ENCODE measurements at places on chromosomes 7 and 10.

DNA sequence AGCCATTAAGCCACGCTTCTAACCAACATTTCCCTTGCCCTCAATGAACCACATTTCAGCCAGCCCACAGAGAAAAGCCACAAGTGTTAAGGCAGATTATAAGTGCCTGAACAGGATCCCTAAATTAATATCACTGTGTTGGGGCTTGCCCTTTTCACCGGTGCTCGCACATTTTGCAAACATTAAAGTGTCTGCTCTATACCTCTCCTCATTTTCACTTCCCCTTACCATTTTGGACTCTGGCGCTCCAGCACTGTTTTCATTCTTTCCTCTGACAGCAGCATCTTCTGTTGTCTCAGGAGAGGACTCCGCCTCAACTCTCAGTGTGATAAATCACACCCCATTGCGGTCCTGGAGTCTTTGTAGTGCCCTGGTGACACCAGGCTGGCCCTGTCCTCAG lies 274.2 kb downstream of the BAMBI start:
- DNase-seq = no peak

DNA sequence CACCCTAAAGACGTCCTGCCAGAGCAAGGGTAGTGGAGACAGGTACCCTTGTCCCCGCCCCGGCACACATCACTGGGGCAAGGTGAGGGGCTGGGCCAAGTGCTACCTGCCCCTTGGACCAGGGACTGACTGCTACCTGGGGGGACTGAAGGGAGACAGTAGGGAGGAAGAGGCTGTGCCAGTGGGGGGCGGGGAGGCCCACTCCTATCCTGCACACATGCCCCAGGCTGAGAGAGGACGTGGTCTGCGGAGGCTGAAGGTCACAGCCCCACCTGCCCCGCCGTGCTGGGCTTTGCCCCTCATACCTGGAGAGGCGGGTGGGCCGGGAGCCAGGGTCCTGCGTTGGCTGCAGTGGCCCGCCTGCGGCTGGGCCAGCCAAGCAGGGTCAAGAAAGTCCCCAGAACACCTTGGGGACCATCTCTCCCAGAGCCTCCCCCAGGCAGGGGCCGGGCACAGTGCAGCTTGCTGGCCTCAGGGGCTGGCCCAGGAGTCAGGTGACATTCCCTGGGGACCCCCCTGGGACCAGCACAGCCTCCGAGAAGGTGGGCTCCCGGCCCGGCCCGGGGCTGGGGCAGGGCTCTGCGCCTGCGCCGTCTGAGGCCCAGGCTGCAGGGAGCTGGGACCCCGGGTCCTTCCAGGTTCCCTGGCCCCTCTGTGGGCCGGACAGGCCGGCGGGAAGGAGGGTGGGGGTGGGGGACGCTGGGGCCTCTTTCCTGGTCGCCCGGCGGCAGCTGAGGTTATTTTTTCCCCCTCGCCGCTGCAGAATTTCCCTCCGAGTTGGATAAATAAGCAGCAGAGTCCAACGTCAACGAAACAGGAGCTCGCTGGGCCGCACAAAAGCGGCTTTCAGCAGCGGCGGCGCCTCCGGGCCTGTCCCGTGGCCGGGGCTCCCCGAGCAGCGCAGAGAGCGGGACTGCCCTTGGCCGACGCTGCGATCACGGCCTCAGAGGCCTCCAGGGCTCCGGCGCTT lies 9.8 kb upstream of the FZD9 start:
- no peak for DNase-seq

DNA sequence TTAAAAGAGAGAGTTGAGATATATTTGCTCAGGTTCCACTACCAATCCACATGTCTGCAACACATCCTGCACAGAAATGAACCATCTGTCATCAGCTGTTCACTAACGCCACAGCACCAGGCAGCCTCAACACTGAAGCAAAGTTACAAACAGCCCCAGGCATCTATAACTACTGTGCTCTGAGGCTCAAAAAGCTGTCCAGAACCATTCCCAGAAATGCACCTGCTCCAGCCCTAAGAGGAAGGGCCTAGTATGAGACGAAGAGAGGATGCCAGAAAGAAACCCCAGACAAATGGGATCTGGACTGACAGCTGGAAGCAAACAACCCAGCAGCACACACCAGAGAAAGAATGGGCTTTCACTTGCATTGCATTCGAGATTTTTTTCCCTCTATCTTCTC lies 159.3 kb downstream of the ELMO1 start:
- DNase-seq = no peak

DNA sequence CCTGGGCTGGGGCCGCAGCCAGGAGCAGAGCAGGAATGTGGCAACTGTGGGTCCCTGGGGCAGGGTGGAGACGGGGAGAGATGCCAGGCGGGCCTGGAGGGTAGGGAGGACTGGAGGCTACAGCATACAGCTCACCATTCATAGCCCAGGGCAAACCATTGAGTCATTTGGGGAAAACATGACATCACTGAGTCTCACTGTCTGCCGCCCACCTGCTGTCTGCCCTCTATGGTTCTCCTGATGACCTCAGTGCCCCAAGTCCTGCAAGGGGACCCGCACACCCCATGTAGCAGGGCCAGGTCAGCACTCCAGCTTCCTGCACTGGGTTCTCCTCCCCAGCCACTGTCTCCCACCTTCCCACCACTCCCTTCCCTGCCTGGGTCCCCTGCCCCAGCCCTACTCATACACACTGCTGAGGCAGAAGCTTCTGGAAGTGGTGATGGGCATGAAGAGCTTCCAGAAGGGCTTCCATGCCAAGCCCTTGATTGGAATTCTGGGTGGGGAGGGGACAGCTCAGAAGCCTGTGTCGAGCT lies 10.4 kb downstream of the CHST3 start:
- DNase-seq = peak; percentile 31

DNA sequence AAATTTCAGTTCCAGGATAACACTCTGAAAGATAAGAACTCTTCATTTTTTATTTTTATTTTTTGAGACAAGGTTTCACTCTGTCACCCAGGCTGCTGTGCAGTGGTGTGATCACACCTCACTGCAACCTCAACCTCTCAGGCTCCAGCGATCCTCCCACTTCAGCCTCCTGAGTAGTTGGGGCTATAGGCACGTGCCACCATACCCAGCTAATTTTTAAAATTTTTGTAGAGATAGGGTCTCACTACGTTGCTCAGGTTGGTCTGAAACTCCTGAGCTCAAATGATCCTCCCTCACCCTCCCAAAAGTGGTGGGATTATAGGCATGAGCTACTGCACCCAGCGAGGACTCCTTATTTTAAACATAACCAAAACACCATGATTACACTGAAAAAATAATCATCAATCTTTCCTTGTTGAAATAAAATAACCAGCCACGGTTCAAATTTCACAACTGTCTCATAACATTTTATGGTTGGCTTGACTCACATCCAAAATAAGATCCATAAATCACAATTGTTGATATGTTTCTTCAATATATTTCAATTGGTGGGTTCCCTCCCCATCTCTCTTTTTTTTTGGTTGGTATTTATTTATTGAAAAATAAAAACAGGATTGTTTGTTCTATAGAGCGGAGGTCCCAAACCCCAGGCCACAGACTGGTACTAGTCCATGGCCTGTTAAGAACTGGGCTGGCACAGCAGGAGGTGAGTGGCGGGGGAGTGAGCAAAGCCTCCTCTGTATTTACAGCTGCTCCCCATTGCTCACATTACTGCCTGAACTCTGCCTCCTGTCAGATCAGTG lies 60.1 kb upstream of the FAM171A1 start:
- DNase-seq = no peak
